Stimulated activated CD4-positive, alpha-beta T cell treated with anti-CD3 and anti-CD28 coated beads, Interleukin-1b, Interleukin-23, amount 100 ng/mL, for 48 hours (primary cell): ENCODE measurements at places on chromosomes 16 and 17.

GRCh38 chr17:60862482-60862881, 184.8 kb downstream of the BCAS3 start:
- no peak for DNase-seq

- DNase-seq, result no peak
These were observed 39.9 kb downstream of the UBE2G1 start for GRCh38 chr17:4326608-4327007.

- peak; percentile 49 for DNase-seq
These were observed 565 bp downstream of the MAP3K3 start for GRCh38 chr17:63622574-63623390.

DNA sequence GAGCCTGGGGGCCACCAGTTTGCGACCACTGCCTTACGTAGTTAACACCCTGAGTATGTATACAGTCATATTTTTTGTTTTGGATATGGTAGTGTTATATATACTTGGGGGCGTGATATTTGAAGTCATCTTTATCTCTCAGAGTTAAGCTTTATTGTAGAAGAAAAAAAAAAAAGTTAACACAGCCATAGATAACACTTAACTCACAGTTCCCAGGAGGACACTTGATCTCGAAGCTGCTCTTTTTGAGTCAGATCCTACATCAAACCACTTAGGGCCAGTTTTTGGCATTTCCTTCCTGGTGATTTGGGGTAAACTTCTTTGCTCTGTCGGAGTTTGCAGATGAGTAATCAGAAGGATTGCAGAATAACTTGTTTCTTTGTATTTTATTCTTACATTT, 5.8 kb downstream of the ITPRIPL2 start:
- DNase-seq, result no peak

DNA sequence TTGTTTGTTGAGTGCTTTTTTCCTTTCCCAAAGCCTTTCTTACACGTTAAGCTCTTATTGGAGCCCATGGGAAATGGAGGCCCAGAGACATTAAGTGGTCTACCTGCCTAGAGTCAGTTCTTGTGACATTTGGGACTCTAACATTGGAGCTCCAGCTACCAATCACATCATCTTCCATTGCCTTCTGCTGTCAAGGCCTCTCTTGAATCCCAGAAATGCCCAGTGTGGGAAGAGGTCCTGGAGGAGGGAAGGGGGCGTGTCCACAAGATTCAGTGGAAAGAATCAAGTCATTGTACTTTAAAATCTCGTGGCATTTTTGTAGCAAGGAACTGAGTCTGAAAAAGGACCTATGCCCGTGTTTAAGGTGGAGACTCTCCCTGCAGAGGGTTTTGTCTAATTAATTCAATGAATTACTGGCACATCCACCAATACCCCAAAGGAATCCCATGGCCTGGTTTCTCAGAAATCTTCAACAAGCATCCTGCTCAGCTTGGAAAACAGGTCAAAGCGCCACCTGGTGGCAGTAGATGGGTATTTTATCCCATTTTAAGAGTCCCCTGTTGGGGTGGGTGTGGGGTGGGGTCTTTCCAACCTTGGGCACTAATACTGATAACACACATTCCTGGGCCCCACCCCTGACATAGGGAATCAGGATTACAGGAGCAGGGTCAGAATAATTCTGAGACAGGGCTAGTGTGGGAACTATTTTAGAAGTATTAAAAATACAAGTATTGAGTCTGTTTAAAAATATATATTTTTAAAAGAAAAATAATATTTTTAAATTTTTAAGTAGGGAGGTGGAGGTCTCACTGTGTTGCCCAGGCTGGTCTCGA, 24.6 kb downstream of the GPT2 start:
- peak; percentile 48 for DNase-seq

DNA sequence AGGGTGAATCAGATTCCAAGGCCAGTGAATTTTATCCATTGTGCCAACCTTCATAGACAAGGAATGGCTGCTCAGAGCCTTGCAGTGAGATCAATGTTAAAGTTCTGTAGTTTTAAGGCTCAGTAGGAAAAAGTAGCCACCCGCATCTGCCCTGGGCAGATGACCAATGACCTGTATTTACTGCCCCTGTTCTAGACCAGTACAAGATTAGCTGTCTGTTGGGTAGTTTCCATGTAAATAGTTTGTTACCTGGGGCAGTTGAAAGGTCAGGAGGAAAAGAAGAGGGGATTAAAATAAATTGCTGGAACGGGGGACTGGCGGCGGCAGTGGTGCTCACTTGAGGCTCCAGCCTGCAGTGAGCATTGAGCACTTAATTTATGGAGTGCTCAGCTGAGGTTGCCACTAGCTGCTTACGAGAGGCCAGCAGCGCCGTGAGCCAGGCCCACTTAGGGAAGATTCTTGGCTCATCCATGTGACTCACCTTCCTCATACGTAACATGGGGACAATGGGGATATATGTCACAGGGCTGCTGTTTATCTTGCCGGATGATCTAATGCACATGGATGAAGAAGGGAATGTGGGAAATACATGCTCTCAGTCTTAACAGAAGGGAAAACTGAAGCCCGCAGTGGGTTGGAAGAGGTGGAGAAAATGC, 10.7 kb upstream of the NOS2 start:
- DNase-seq, result no peak

GRCh38 chr16:11030990-11031510, 86.7 kb downstream of the CLEC16A start:
- no peak for DNase-seq
